CD4-positive, alpha-beta T cell treated with Interferon gamma for 1 hour (primary cell): ENCODE measurements at places on chromosomes 5 and 9.

DNA sequence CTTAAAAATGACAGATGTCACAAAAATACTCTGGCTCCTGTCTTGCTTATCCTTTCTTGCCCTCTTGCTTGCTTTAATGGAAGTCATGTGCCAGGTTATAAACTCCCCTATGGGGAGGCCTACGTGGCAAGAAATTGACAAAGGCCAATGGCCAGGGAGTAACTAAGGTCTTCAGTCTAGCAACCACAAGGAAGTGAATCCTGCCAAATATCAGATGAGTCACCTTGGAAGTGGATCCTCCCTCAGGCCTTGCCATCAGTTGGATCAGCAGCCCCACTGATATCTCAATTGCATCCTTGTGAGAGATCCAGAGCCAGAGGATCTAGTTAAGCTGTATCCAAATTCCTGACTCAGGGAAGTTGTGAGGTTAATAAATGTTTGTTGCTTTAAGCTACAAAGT, 82.8 kb downstream of the CAAP1 start:
- DNase-seq: no peak

- no peak for DNase-seq
Observed at GRCh38 chr9:14428781-14429230, 114.9 kb upstream of the NFIB start.

DNA sequence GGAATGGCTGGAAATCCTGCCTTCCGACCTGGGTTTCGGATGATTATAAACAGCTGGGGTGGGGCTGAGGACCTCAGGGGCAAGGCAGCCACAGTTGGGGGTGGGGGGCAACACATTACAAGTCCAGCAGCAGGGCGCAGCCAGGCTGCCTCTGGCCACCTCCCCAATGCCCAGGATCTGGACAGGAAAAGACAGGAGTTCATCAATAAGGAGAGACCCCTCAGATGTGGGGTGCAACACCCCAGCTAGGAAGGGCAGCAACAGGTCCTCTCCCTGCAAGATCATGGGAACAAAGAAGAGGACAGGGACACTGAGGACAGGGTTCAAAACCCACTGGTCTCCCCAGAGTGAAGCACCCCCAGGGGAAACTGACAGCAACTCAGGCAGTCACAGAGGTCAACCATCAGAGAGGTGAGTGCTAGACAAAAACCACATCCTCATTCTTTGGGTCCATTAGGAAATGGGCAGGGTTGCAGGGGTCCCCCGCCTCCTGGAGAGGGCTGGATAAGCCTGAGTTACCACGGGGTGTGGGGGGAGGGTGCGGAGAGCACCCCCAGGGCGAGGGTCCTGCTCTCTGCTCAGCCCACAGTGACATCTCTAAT, 33.5 kb downstream of the SEMA4D start:
- DNase-seq: no peak

DNA sequence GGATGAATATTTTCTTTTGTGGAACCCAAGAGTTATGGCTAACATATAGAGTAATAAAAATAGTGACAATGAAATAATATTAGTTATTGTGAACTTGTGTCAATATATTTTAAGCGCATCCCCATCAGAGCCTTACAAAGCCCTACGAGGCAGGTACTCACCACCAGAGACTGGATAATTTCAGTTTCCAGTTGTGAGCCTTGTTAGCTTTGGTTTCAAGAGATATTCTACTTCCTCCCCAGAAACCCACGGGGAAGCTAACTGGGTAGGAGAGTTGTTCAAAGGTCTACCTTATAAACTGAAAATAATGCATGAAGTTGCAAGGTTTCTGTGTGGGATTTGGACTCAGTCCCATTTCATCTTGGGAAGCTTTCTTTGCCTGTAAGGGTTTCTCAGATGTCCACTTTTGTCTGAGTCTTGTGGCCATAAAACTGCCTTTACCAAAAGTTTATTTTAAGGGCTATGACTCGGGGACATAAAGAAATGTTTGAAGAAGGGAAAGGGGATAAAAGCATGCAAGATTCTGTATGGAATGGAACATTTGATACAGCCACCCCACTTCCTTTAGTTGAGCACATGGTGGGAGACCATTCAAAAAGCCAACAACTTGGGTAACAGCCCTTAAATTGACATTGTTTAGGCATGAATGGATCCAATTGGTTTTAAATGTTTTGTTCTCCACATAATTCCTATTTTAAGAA, 57.4 kb upstream of the ANKRD55 start:
- DNase-seq: no peak

GRCh38 chr9:3732077-3733038, 206.6 kb upstream of the RFX3 start:
- DNase-seq: no peak

- DNase-seq: peak; percentile 65
Observed at GRCh38 chr9:35748858-35749514, at the start of the genes GBA2 and RGP1. GBA2 (minus strand) TSS chr9:35749228; CDS start chr9:35748704, 524 bp downstream. RGP1 (plus strand) TSS chr9:35749287; CDS start chr9:35749756, 469 bp downstream.

DNA sequence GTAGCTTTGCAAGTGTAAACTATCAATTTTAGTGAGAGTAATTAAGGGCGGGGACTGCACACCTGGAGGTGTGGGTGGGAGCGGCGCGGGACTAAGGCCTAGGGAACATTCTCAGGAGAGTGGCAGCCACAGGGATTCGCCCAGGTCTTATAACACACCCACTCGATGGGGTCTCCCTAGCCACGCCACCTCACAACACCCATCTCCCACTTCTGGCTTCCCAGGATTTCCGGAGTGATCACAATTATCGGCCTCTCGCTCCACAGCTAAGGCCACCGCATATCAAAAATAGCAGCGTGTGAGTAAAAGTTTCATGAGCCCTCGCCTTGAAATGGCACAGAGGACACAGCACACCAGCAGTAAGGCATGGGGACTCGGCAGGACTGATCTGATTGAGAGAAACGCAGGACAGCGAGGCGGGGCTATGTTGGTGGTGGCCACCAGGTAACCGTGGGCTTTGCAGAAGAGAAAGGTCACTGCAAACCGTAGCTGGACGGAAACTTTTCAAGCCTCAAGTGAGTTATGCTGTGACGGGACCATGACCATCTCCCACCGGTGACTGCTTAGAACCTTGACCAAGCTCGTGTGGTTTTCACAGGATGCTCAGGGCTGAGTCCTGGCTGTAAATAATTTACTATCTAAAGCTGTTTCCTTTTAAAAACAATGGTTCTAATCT, 1.1 kb upstream of the LPAR1 start:
- no peak for DNase-seq

DNA sequence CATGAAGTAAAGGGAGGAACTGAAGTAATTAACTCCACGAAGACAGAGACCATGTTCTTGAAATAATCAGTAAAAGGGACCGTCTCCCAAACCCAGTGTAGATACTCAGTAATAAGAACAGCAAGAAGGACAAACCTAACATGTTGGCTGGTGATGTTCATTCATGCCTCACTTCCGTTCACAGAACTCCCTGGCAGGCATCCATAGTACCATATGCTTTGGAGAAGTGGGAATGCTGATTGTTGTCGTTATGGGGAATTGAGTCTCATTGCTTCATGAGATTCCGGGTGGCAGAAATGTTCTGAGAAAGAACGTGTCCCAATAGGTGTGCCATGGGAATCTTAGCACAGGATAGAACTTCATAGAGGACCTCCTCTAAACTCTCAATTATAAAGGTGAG, 452.3 kb downstream of the ZSWIM6 start:
- no peak for DNase-seq

GRCh38 chr5:59746241-59746765, 147.2 kb downstream of the PDE4D start:
- no peak for DNase-seq

DNA sequence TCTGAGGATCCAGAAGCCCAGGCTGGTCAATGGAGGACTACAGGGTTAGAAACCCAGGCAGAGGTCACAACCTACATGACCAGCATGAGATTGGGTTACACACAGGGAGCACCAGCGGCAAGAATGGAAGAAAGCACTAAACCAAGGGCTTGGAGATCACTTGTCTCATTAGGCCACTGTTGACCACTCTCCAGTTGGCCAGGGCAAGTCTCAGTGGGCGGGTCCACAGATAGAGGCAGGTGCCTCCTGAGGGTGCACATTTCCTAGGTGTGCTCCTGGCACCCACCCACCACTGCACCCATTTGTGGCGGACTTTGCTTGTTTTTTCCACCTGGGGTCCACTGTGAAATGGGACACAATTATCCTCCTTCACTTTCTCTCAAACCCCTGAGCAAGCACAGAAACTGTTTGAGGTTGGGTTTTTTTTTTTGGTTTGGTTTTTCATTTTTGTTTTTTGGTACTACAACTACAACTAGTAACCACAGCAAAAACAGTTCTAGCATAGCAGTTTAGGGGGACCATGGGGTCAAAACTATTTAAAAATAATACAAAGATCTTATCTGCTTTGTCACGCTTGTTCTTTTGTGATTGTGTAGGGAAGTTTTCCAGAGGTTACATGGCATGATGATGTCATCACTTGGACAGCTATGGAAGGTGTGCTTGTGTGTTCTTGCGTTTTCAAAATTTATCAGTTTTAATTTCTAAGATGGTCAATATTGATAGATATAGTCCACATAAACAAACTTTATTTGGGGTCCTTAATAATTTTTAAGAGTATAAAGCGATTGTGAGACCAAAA, 6.1 kb downstream of the NPR2 start:
- DNase-seq: no peak

DNA sequence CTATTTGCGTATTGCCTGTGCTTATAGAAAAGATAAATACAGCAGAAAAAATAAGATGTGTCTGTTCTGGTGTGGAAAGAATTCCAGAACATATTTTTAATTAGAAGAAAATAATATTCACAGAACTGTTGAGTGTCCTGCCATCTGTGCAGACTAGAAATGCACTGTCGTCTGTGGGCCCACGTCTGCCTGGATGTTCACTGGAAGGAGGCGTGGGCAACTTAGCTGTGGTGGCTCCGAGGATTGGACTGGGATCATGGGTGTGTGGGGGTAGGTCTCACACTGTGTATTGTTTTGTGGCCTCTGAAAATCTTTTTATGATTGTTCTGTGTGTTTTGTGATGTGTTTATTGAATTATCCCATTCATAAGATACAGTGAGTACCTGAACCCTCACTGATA, 126.0 kb upstream of the CACNA1B start:
- DNase-seq: no peak

DNA sequence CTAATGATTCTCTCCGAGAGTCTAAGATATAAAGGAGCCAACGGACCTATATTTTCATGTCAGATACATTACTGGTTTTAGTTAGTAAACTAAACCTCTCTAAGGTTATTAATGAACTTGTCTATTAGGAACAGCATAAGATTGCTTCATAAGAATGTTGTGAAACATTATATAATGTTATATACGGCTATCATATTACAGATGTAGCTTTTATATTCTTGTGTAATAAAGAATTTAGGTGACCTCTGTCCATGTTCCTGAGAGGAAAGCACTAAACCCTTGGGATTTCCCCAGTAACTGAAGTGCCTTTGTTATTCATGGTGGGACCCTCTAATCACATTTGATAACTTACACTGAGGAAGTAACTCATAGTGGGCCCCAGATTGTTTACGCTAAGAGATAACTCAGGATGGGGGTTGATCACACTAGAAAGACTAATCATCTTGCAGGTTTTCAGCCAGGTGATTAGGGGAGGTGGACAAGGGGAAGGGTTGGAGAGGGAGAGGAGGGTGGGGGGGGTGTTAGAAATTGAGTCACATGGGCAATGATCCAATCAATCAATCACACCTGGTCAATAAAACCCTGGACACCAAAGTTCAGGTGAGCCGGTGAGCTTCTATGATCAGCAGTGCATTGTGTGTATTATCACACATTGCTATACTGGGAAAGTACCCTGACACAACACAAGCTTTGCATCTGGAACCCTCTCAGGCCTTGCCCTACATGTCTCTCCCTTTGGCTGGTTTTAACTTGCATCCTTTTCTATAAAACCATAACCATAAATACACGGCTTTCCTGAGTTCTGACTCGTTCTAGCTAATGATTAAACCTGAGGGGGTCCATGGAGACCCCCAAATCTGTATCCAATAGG, 25.8 kb downstream of the ECPAS start:
- no peak for DNase-seq

GRCh38 chr5:10743951-10744350, 17.1 kb downstream of the DAP start:
- no peak for DNase-seq

GRCh38 chr9:25964239-25964638, 286.0 kb upstream of the TUSC1 start:
- DNase-seq: no peak

GRCh38 chr9:96491079-96491879, 41.3 kb downstream of the HABP4 start:
- DNase-seq: no peak

DNA sequence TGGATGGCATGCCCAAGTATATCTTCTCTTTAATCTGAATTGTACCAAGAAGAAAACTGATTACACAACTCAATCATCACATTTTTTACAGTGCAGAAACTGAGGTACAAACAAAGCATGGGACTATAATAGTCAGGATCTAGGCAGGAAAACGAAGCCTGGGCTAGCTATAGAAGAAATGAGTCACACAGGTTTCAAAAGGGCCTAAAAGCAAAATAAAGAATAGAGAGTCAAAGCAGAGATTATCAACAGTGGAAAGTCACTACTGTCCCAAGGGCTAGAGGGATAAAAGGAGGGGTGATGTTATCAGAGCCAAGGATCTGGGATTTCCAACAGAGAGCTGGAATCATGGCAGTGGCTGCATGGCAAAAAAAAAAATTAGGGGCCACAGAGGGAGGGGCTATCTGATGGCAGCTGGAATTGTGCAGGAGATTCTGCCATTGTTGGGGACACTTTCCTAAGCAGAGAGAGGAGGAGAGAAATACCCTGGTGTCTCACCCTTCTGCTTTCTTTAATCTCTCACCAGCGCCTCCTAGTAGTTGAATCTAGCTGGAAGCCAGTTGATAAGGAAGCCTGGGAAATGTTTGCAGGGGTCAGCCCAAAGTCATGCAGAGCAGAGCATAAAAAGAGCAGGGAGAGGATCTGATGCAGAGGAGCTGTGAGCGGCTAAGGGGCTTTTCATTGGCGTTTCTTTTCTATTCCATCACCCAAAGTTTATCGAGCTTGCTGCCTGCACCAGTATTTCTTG, 343.2 kb downstream of the ACTL7B start:
- no peak for DNase-seq

DNA sequence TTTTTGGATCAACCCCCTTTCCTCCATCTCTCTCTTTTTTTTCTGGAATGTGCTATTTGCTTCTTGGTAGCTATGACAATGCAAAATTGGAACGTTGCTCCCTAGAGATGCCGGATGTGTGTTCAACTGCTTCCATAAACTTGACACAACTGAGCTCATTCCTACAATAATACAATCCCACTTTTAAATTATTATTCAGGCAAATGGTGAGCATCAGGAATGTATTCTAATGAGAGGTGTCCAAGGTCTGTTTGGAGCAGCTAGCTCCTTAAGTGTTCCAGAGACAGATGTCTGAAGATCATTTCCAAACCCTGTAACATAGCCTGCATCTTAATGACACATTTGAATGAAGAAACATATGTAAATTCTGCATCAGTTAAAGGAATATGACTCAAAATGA, 518.4 kb downstream of the TAF11L14 start:
- DNase-seq: no peak
